Caudate nucleus (tissue), 63 donors: ENCODE measurements at places on chromosomes 6 and 20.

GRCh38 chr6:37822851-37823682 lies 3.5 kb downstream of the ZFAND3 start:
- no peak for DNase-seq

DNA sequence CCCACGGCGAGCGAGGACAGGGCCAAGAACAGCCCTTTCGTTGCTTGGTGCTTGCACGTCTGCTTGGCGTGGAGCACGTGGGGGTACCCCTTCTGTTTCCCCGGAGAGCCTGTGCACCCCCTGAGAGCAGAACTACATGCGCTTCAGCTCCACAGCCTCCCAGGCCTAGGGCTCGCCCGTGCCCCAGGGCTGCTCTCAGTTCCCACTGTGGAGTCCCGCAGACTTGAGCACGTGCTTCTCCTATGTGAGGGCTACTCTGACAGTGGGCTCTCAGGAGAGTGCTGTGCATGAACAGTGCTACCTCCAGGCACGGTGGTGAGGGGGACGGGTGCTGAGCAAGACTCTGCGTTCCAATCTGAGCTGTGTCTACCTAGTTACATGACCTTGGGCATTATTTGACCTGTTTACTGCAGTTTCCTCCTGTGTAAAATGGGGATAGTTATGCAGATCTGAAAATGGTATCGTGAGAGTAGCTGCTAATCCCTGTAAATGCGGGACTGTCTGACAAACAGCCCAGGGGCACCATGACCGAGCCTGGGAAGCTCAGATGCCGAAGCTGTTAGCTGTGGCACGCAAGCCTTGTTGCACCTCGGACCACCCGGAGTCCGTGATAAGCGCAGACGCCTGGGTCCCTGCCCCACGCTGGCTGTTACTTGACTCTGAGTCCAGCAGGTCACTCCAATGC lies 82.4 kb downstream of the IRF4 start:
- no peak for DNase-seq

- DNase-seq, result no peak
Observed at GRCh38 chr6:72826744-72827438, 205.0 kb downstream of the KCNQ5 start.

DNA sequence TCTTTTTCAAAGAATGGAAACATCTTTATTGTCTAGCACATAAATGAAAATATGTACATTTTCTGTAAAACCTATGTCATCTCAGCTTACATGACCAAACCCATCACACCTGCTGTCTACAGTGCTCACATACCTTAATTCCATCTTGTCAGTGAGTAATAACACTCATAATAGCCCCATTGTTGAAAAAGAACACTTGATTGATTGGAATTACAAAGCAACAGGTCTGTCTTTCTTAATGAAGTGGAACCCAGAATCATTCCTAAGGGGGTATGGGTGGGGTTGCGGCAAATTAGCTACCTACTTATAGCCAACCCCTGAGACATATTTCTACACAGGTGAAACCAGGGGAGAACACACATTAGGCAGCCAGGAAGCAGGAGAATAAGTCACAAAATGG lies 20.2 kb downstream of the ADGRF4 start:
- no peak for DNase-seq

GRCh38 chr20:24798930-24799705 lies 150.0 kb upstream of the CST7 start:
- no peak for DNase-seq

- DNase-seq, result no peak
Observed at GRCh38 chr6:134730013-134730412, 219.9 kb downstream of the ALDH8A1 start.

DNA sequence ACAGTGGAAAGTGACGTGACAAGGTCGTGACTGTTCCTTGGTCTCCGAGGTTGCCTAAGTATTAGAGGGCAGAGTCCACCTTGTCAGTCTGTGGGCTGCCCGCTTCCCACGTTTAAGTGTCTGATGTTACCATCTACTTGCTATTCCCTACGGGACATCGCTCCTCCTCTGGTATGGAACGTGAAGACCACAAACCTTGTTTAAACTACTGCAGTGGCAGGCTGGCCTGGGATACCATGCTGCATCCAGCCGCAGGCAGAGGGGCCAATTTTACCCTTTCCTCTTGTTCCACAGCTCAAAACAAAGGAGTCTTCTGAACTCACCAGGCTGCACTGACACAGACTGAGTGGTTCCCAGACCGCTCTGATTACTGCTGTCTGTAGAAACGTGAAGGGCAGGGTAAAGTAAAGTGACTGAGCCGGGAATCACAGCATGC lies 275.9 kb downstream of the FOXC1 start:
- no peak for DNase-seq

DNA sequence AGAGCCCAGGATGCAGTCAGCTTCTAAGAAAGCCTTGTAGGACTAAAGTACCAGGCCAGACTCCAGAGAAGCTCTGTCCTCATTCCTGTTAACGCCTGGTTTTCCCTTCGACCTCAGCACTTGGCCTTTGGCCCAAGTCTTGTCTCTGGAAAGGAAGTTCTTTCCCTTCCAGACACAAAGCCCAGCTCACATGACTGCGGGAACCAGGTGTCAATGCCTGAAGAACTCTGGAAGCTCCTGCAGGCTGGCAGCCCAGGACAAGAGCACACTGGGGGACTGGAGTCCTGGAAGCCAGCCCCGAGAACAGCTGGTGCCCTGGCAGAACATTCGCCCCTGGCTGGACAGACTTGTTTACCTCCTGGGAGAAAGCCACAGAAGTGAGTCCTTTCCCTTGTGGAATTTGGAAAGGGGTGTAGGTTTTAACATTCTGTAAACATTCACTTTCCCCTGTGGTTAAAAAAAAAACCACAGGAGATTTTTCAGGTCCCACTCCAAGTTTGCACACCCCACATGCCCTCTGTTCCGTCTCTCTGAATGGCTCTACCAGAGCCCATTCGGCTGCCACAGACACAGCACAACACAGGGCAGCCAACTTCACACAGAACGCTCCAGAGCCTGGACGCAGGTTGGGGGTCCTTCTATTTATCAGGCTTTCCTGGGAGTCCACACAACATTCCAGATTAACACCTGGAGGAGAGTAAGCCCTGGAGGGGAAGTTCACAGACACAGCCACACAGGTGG lies 18.1 kb downstream of the ACSS1 start:
- DNase-seq, result peak; percentile 54

DNA sequence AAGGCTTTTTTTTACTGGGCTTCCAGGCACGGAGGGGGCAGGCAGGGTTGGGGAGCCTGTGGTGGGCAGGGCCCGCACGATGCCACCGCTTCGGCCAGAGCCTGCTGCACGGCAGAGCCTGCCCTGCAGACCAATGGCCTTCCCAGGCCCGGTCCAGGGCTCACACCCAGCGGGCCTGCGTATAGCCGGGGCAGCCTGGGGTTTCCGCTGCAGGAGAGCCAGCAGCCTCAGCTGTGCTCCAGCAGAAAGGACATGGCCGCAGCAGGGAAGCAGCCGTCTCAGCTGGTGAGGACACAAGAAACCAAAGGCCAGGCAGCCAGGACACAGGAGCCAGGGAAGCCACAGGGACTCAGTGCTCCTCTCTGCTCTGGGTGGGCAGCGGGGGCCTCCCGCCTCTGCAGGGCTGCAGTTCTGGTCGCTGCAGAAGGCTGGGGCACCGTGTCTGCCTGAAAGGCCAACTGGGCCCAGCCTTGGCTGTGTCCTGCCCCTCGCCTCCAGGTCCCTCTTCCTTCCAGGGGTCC lies 90.6 kb downstream of the TTLL2 start:
- no peak for DNase-seq

DNA sequence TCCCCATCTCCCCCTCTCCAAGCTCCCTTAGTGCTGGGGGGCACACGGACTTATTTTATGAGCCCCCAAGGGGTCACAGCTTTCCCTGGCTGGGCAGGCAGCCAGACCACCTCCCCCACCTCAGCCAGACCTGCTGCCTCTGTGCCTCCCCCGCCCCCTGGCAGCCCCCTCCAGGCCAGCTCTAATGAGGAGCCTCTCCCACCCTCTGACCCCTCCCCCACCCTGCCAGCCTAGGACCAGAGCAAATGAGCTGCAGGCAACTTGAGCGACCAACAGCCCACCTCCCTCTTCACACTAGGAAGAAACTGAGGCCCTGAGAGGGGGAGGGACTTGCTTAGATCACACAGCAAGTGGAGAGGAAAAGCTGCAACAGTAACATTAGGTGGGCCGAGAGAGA lies 1.9 kb downstream of the GDF5 start:
- DNase-seq, result no peak

GRCh38 chr6:40181367-40181766 lies 247.1 kb upstream of the MOCS1 start:
- no peak for DNase-seq
